Sigmoid colon (tissue), 7 donors: ENCODE measurements at places on chromosomes 2 and 18. TPM values are rescaled to one million over a fixed set of nuclear protein-coding genes. Genes with fewer than 3 reads are reported as not detected.
A peak's percentile ranks its signal among the peaks of the same experiment; 100 is the strongest.

- H3K36me3 ChIP-seq: no peaks in the 10 kb centered on the region
- no peaks in the 10 kb centered on the region for H3K27me3 ChIP-seq
- H3K4me1 ChIP-seq: no peaks in the 10 kb centered on the region
- no peak for DNase-seq
Measured at GRCh38 chr18:80181642-80182461, 65.5 kb downstream of the PARD6G start.

DNA sequence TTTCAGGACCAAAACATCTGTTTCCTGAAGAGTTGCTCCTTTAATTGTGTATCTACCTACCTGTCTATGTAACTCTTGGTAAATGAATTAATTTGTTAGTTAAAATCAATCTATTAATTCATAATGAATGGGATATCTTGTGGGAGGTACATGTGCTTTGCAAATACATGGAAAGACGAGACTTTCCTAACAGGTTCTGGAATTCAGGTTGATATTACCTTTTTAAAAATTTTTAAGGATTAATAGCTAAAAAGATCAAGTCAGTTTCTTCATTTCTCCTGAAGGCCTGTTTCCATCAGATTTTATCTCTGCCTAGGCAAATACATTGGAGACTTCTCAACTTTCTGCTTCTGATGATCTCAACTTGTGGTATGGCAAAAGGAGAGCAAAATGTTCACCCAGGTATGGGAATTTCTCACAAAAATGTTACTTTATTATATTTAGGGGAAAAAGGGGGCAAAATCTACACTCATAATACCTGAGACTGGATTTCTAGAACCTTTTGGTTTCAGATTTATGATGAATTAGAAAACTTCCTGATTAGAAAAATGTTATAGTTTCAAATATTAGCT lies 7.4 kb downstream of the TFPI start:
- DNase-seq: no peak
- no peaks in the 10 kb centered on the region for H3K36me3 ChIP-seq
- peak overlapping the region; percentile 57 for H3K27ac ChIP-seq

- H3K4me3 ChIP-seq: no peak overlapping the region
- H3K36me3 ChIP-seq: no peaks in the 10 kb centered on the region
- no peak overlapping the region for H3K27ac ChIP-seq
- no peaks in the 10 kb centered on the region for H3K27me3 ChIP-seq
- DNase-seq: no peak
- H3K4me1 ChIP-seq: peaks cover 13% of the 10 kb centered on the region
Measured at GRCh38 chr2:9099341-9099751, 95.9 kb upstream of the MBOAT2 start.

DNA sequence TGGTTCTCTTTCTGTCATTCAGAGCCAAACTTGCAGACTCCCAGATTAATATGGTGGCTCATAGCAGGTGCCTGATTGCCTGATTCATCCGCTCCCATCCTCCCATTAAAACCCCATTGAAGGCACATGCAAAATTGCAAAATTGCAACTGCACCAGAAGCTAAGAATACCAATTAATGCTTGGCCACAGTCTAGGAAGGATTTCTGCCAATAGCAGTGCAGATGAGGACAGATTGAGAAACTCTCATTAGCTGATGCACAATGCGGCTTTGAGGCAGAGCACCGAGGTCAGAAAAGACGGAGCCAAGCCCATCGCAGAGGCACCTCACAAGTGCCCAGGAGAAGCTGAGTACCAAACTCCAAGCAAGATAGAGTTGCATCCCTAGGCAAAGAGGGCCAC lies 172.8 kb downstream of the ARL4C start:
- DNase-seq: no peak
- H3K4me1 ChIP-seq: no peaks in the 10 kb centered on the region
- no peaks in the 10 kb centered on the region for H3K36me3 ChIP-seq
- no peaks in the 10 kb centered on the region for H3K27me3 ChIP-seq
- H3K4me3 ChIP-seq: no peak overlapping the region

- peaks cover 17% of the 10 kb centered on the region for H3K4me1 ChIP-seq
- peaks cover 23% of the 10 kb centered on the region for H3K27me3 ChIP-seq
- DNase-seq: no peak
- no peak overlapping the region for H3K27ac ChIP-seq
- no peak overlapping the region for H3K4me3 ChIP-seq
Measured at GRCh38 chr2:98348066-98348561, 1.9 kb downstream of the CNGA3 start.

GRCh38 chr2:164933671-164934189 lies 21.6 kb downstream of the SLC38A11 start:
- H3K4me3 ChIP-seq: no peak overlapping the region
- no peak for DNase-seq
- H3K27me3 ChIP-seq: no peaks in the 10 kb centered on the region
- H3K27ac ChIP-seq: no peak overlapping the region

GRCh38 chr2:156457523-156458517 lies 21.6 kb downstream of the GPD2 start:
- no peaks in the 10 kb centered on the region for H3K4me1 ChIP-seq
- no peaks in the 10 kb centered on the region for H3K27me3 ChIP-seq
- H3K36me3 ChIP-seq: no peaks in the 10 kb centered on the region
- H3K4me3 ChIP-seq: no peak overlapping the region
- no peak overlapping the region for H3K27ac ChIP-seq

DNA sequence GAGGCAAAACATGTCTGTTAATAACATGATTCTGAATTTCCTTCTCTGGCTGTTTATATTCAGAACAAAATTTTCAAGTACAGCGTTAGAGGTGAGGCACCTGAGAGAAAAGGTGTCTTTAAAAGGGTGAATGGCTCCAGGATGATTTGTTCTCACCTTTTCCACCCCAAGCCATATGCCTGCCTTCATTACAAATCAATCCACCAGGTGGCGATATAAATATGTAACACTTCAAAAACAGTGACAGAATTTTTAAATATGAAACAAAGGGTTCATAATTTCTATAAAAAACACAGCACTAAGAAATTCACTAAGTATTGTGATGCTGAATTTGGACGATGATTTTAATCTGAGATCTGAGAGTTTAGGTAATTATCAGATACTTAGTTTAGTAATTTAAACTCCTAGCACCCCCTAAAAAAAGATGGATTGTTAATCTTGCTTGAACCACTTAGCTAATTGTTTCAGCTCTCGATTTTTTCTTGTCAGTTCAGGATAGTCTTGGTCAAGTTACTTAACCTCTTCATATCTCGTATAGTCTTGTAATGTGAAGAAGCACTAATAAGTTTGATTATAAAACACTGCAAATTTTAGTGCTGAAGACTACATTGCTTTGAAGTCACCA lies 528.8 kb downstream of the CPS1 start:
- H3K4me3 ChIP-seq: no peak overlapping the region
- DNase-seq: no peak
- no peaks in the 10 kb centered on the region for H3K27me3 ChIP-seq
- no peaks in the 10 kb centered on the region for H3K4me1 ChIP-seq
- no peak overlapping the region for H3K27ac ChIP-seq

DNA sequence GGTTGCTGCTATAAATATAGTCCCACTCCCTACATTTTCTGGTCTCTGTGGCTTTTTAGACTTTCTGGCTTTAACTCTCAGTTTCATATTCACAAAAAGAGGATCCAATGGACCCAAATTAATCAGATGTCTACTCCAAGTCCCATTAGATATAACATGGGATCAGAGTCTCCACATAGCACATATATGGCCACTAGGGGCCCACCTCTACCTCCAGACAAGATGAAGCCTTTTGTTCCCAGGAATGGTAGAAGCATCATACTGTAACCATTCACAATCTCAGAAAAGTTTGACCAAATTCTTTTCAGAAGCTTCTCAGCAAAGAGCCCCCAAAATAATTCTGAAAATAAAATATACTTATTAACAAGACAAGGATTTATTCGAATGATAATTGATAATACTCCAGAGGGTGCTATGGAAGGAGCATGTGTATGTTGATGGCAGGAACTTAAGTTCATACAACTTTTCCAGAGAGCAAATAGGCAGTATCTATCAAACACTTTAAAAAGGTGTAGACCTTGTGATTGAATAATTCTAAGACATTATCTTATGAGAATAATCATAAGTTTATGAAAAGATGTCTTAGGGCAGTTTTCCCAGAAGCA lies 382.3 kb upstream of the CRIM1 start:
- no peaks in the 10 kb centered on the region for H3K4me1 ChIP-seq
- no peak overlapping the region for H3K27ac ChIP-seq
- H3K27me3 ChIP-seq: no peaks in the 10 kb centered on the region
- H3K4me3 ChIP-seq: no peak overlapping the region

- no peak overlapping the region for H3K27ac ChIP-seq
- H3K4me1 ChIP-seq: no peaks in the 10 kb centered on the region
- DNase-seq: no peak
- no peaks in the 10 kb centered on the region for H3K36me3 ChIP-seq
Measured at GRCh38 chr2:4909346-4910009, 782.7 kb upstream of the SOX11 start.

DNA sequence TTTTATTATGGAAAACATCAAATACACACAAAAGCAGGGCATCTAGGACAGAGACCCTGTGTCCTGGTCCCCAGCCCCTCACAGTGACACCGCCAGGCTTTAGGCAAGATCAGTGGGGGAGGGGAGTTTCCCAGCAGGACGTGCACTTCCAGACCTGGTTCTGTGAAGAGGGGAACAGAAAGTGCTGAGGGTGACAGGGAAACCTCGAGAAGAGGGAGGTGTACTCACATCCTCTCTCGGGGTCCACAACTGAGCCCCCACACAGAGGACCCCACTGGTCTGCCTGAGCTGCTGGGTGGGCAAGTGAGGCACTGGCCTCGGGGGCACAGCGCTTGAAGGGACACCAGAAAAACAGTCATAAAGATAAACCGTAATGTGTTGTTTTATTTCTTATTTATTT lies 4.4 kb upstream of the GPR35 start:
- peaks cover 7% of the 10 kb centered on the region for H3K27me3 ChIP-seq
- no peak overlapping the region for H3K4me3 ChIP-seq
- H3K36me3 ChIP-seq: no peaks in the 10 kb centered on the region

DNA sequence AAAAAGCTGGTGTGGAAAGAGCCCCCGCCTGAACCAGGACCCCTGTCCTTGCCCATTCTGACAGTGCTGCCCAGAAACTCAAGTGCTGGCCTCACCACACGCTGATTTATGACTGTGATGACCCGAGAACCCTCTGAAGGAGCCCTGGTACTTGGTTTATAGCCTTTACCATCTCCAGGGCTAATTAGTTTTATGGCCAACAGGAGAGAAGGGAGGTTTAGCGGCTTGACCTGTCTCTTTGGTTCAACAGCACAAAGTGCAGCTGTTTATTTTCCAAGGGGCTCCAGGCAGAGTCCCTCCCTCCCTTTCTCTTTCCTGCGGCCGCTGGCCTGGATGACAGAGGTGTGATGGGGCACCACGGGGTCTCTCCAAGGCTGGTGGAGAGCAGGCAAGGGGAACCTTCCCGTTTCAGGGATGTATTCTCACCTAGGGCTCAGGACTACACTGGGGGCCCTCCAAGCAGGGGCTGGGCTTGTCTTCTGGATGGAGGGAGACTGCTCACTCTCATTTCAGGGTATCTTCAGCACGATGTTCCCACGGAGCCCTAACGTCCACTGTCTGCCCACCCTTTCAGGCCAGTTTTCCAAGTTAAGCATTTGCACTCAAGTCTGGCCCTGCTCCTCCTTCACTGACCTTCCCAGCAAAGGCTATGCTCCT lies 174.2 kb upstream of the GLI2 start:
- no peak overlapping the region for H3K4me3 ChIP-seq
- no peaks in the 10 kb centered on the region for H3K4me1 ChIP-seq
- no peak overlapping the region for H3K27ac ChIP-seq
- H3K36me3 ChIP-seq: no peaks in the 10 kb centered on the region
- DNase-seq: no peak
- no peaks in the 10 kb centered on the region for H3K27me3 ChIP-seq

DNA sequence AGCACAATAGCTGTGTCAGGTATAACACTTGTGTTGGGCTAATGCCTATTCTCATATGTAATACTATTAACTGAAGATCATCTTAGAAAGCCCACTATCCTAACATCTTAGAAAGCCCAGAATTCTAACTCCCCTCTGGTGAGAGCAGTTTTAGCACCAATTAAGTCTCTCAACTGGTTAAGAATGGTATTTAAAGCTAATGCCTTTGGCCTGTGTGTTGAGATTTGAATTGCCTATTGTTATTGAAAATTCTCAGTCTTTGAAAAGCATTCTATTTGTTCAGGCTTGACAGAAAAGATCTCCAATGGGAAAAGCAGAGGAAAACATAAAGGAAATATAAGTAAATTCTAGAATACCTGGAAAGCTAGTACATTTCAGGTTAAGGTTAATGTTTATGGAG lies 352.5 kb downstream of the ARHGAP15 start:
- H3K27ac ChIP-seq: peak overlapping the region; percentile 2
- H3K4me1 ChIP-seq: no peaks in the 10 kb centered on the region
- H3K27me3 ChIP-seq: no peaks in the 10 kb centered on the region
- no peak overlapping the region for H3K4me3 ChIP-seq
- no peaks in the 10 kb centered on the region for H3K36me3 ChIP-seq
- DNase-seq: no peak

GRCh38 chr2:45736757-45737704 lies 85.6 kb downstream of the PRKCE start:
- no peak overlapping the region for H3K4me3 ChIP-seq
- H3K36me3 ChIP-seq: no peaks in the 10 kb centered on the region
- H3K27me3 ChIP-seq: no peaks in the 10 kb centered on the region
- no peak for DNase-seq

- no peak for DNase-seq
- H3K27ac ChIP-seq: no peak overlapping the region
- no peaks in the 10 kb centered on the region for H3K27me3 ChIP-seq
- H3K36me3 ChIP-seq: no peaks in the 10 kb centered on the region
Measured at GRCh38 chr2:105324732-105325131, 4.8 kb downstream of the TGFBRAP1 start.

DNA sequence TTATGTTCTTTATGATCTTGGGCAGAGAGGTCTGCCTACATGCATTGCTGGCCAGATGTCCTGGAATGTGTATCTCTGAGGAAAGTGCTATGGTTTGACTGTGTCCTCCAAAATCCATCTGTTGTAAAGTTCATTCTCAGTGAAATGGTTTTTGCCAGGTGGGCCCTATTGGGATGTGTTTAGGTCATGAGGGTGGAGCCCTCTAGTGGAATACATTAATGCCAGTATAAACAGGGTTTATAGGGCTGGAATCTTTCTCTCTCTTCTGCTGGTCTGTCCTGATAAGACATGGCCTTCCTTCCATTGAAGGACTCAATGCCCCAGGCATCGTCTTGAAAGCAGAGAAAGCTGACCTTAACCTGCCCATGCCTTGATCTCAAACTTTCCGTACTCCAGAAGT lies 258.5 kb downstream of the RPIA start:
- no peak for DNase-seq
- no peak overlapping the region for H3K4me3 ChIP-seq
- no peak overlapping the region for H3K27ac ChIP-seq
- no peaks in the 10 kb centered on the region for H3K27me3 ChIP-seq

Gene EVA1A
- not detected for polyA plus RNA-seq

Gene ALPI
- 5.3 TPM for polyA plus RNA-seq

Gene MAL
- 8.4 TPM for polyA plus RNA-seq

Gene HOXD9
- polyA plus RNA-seq: 1.8 TPM

Gene SLC4A3
- polyA plus RNA-seq: 0.46 TPM

Gene REG1B
- polyA plus RNA-seq: 465 TPM

Gene CHST9
- polyA plus RNA-seq: not detected
